ENCODE measurements at places on chromosomes 3 and 15.

GRCh38 chr3:139830817-139831216, 104.2 kb upstream of the CLSTN2 start:
- no peak for DNase-seq

GRCh38 chr15:101052031-101052620, 133.0 kb downstream of the LRRK1 start:
- DNase-seq, result no peak

GRCh38 chr3:143363276-143363675, 243.7 kb downstream of the CHST2 start:
- no peak for DNase-seq

- DNase-seq, result no peak
These were observed 26.3 kb downstream of the ESYT3 start for GRCh38 chr3:138460536-138461205.

DNA sequence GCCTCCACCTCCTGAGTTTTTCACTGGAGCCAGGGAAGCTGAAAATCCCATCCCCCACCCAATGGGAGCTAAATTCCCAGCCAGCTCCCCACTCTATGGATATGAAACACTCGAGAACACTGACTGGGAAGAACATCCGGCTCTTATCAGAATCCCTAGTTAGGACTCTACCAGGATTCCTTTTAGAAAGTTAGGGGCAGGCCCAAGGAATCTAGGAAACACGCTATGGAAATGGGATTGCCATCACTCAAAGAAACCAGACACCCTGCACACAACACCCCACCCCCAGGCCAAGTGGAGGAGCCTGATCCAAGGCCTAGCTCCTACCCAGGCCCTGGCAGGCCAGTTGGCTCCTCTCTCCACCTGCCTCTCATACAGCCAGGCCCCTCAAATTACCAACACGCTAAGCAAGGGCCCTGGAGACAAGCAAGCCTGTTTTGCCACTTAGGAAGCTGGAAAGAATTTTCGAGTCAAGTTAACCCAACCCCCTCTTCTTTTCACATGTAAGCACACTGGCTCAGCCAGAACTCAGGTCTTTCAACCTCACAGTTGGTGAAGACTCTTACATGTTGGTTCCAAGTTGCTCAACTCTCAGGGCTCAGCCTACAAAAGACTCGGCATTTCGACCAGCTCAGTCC, 75.5 kb downstream of the RBPMS2 start:
- no peak for DNase-seq

DNA sequence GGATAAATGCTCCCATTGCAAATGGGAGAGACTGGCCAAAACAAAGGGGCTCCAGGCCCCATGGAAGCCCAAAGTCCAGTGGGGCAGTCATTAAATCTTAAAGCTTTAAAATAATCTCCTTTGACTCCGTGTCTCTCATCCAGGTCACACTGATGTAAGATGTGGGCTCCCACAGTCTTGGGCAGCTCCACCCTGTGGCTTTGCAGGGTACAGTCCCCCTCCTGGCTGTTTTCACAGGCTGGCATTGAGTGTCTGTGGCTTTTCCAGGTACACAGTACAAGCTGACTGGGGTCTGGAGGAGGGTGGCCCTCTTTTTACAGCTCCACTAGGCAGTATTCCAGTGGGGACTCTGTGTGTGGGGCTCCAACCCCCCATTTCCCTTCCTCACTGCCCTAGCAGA, 45.9 kb downstream of the NIPA2 start:
- DNase-seq, result no peak

- no peak for DNase-seq
These were observed 44.2 kb downstream of the SOX2 start for GRCh38 chr3:181755959-181756358.
